ENCODE measurements at places on chromosomes 5 and 9.
A peak's percentile ranks its signal among the peaks of the same experiment; 100 is the strongest.

DNA sequence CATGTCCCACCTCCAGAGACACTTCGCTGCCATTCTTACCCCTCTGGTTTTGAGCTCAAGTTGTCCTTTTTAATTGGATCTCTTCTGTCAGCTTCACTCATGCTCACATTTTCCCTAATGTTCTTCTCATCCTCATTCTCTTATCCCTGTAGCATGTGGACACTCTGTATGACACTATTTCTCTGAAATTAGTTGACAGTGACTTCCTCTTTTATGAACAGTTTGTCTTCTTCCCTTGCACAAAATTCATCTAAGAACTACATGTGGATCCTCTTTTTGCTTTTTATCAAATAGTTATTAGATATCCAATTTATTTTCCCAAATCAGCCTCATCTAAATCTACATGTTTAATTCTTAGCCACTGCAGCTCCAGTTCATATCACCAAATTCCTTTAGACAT is 676.2 kb downstream of the MAT2B start:
- DNase-seq: peak; percentile 77

- no peak for DNase-seq
Observed at GRCh38 chr5:32475334-32476097, 31.0 kb upstream of the ZFR start.

DNA sequence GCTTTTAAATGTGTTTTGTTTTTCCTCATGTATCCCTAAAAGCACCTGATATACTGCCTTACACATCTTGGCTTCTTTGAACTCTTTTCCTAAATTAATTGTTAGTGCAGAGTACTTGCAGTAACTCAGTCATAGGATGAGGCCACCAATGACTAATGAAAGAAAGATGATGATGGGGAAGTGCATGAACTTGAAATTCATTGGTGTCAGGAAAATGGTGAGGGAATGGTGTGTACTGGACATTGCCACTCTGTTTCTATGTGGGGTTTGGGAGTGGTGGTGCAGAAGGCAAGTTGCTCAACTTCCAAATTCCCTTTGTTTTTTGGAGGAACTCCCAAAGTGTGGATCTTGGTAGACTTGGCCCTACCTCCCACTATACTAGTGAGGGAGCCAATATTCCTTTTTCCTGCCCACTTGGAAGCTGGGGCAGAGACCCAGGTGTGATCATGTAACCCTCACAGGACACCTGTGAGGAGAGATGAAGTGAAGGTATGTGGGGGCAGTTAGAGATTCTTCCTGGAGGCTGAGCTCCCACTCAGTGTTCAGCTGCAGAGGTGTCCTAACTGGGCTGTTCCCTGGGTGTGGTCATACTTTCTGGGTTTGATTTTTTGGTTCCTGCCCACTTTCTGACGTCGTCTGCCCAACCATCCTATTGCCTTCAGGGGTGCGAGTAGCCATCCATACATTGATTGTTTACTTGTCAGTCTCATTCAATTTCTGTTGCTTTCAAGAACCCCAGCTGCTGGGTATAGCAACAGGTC is 298.5 kb downstream of the MAST4 start:
- no peak for DNase-seq

DNA sequence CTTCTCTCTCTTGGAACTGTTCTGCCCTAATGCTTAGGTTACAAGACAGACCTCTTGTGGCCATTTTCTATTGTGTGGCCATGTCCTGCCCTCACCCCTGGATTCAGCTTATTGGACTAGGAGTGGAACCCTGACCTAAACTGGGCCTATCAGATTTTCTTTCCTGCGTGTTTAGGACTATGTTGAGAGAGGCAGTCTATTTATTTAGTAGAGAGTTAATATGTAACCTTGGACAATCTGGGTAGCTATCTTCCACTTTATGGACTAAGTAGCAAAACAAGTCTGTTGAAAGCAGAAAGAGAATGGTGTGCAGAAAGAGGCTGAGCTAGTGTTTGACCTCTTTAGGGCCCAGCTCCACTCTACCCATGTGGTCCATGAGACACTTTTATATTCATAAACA is 82.6 kb upstream of the SMIM32 start:
- no peak for DNase-seq

GRCh38 chr5:156497804-156498208 is 170.8 kb downstream of the SGCD start:
- DNase-seq: no peak

DNA sequence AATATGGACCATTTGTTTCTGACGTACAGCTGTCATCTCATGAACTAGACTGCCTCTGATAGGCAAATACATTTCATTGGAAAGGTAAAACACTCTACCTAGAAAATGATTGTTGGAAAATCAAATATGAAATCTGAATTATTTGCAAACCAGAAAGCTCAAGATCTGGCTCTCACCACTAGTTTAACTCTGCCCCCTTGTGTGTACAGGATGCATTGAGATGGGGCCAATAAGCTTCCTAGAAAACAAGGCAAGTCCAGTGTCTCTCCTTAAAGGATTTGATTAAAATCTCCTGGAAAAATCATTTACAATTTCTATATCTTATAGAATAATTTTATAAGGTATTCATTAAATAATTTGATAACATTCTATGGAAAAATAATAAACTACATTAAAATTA is 311.9 kb upstream of the ANKH start:
- DNase-seq: no peak

GRCh38 chr9:71001780-71002386 is 119.5 kb downstream of the TRPM3 start:
- DNase-seq: peak; percentile 9

GRCh38 chr5:139196296-139196956 is 1.7 kb downstream of the SIL1 start:
- peak; percentile 44 for DNase-seq

DNA sequence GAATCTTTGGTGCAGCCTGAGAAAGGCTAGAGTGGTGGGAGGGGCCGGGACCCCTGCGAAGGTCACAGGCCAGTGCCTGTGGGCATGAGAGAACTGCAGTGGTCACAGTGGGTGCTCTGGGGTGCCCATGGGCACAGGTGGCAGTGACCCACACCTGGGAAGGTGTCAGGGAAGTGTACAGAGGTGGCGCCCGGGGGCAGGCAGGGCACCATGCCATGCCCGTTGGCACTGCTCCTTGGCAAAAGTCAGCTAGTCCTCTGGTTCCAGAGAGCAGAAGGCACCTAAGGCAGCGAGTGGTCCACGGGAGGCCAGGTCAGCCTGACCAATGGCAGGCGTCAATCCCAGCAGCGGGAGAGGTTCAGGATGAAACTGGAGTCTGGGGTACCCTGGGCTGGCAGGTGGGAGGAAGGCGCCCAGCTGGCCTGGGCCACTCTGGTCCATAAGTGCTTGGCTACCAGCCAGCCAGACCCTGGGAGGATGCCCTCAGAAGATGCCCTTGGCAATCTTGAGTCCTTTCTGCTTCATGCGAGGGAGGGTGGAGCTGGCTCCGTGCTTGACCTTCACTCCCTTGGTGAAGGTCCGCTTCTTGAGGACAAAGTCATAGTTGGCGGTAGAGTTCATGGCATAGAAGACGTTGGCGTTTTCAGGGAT is 22.8 kb downstream of the RALGDS start:
- DNase-seq: no peak

DNA sequence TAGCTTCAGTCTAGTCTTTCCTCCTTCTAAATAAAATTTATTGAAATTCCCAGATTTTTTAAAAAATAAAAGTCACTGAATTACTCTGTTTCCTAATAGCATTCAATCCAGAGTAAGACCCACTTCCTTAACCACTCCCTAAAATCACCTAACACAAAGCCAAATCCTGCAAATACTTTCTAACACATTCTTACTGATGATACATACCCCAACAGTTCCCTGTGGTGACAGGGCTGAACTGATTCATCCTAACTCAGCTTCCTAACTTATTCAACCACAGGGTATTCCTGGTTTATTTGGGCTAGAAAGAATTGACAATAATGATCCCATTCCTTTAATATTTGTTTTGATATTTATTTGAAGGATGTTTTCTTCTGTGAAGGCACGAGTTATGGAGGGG is 40.7 kb upstream of the ZNF300 start:
- no peak for DNase-seq

DNA sequence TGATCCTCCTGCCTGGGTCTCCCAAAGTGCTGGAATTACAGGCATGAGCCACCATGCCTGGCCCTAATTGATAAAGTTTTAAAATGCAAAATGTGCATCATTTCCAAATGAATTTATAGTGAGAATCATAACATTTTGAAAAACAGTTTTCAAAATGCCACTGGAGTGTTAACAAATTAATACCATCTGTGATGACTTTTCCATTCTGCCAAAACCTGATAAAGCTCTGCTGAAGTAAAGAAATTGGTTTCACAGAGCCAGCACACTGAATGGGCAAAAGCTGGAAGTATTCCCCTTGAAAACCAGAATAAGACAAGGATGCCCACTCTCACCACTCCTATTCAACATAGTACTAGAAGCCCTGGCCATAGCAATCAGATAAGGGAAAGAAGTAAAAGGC is 89.6 kb downstream of the MUSK start:
- DNase-seq: no peak
